ENCODE measurements at places on chromosomes 13 and 19. TPM values are rescaled to one million over a fixed set of nuclear protein-coding genes. Genes with fewer than 3 reads are reported as not detected.

- no peak for DNase-seq
These were observed 48.3 kb upstream of the INTS6 start for GRCh38 chr13:51501096-51501495.

DNA sequence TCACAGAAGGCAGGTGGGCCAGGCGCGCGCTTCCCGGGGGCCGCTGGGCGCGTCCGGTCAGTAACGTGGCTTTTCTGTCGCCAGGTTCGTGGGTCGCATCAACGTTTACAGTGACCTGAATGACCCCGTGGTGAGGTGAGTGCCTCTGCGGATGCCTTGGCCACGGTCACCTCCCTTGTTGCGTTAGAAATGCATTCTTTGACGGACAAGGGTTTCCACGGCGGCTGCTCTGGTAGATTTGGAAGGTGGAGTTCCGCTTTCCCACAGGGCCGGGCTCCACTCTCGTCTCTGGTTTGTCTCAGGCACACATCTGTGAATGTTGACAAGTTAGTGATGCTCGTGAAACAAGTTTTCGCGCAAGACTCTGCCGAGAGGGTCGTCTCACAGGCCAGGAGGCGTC is 130.0 kb downstream of the ATP11A start:
- DNase-seq = no peak

DNA sequence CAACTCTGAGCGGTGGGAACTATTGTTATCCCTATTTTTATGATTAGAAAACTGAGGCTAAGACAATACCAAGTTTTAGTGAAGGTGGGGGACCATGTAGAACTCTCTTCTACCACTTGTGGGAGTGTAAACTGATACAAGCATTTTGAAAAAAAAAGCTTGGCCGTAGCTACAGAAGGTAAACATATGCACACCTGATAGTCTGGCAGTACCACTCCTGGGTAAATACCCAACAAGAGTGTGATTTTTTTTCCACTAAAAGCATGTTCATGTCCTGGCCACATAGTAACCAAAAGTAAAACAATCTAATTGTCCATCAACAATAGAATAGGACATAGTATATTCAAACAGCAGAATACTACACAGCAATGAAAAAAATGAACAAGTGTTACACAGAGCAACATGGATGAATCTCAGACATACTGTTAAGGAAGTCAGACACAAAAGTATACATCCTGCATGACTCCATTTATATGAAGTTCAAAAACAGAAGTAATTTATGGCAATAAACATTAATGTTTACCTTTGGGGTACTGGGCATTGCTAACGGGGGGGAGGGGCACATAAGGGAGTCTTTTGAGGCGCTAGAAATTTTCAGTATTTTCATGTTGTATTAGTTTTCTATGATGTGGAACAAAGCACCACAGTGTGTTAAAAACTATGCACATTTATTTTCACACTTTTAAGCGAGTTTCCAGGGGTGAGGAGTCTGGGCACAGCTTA is 6.4 kb upstream of the SPATA13 start:
- no peak for DNase-seq

GRCh38 chr13:33644581-33645543 is 173.1 kb upstream of the RFC3 start:
- peak; percentile 25 for DNase-seq

DNA sequence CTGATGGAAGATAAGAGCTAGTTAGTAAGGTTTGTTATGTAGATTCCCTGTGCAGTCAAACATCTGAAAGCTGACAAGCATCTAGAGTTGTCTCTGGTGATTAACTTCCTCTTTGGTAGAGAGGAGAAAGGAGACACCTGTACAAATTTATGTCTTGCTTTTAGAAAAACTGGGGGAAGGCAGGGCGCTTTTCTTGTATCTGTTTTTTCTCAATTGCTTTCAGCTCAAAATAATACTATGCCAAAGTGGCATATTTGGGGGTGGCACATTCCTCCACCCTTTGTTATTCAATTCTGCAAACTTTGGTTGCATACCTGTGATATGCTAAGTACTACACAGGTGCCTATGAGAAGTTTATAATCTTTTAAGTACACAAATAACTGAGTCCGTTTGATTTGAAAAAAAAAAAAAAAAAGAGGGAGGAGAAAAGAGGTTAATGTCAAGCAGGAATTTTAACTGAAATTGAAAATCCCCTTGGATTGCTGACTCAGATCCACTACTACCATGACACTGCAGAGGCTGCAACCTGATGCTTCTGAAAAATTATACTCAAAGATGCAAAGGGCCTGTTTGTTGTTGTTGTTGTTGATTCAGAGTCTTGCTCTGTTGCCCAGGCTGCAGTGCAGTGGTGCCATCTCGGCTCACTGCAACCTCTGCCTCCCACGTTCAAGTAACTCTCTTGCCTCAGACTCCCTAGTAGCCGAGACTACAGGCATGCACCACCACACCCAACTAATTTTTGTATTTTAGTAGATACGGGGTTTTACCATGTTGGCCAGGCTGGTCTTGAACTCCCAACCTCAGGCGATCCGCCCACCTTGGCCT is 164.8 kb upstream of the NBEA start:
- DNase-seq = no peak

- DNase-seq = no peak
These were observed 187.0 kb downstream of the MYO16 start for GRCh38 chr13:108816375-108816774.

GRCh38 chr13:20525144-20525600 is 485 bp downstream of the CRYL1 start:
- peak; percentile 27 for DNase-seq

DNA sequence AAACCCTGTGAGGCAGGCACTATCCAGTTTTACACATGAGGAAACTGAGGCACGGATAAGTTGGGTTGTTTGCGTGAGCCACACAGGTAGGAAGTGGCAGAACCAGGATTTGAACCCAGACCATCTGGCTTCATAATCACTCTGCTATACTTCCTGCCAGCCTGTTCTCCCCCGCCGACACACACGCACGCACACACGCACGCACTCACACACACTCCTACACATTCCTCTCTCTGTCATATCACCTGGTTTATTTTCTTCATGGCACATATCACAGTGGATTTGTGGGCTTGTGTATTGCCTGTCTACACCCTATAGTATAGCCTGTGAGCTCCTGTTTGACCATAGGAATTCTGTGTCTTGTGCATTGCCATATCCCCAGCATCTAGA is 140.0 kb downstream of the SIPA1L3 start:
- DNase-seq = peak; percentile 71

GRCh38 chr13:35964863-35965180 is 166.4 kb downstream of the DCLK1 start:
- no peak for DNase-seq

GRCh38 chr13:50893211-50893852 is 16.3 kb upstream of the RNASEH2B start:
- DNase-seq = peak; percentile 42

- DNase-seq = no peak
These were observed 25.6 kb downstream of the ZNF114 start for GRCh38 chr19:48295458-48295857.

GRCh38 chr19:10334588-10335351 is 1.4 kb upstream of the RAVER1 start:
- DNase-seq = peak; percentile 69

GRCh38 chr13:47206111-47206510 is 309.3 kb upstream of the HTR2A start:
- no peak for DNase-seq

- no peak for DNase-seq
These were observed 16.0 kb downstream of the SMG9 start for GRCh38 chr19:43738780-43739211.

- DNase-seq = peak; percentile 9
These were observed 30.7 kb downstream of the HTR2A start for GRCh38 chr13:46866150-46866549.

DNA sequence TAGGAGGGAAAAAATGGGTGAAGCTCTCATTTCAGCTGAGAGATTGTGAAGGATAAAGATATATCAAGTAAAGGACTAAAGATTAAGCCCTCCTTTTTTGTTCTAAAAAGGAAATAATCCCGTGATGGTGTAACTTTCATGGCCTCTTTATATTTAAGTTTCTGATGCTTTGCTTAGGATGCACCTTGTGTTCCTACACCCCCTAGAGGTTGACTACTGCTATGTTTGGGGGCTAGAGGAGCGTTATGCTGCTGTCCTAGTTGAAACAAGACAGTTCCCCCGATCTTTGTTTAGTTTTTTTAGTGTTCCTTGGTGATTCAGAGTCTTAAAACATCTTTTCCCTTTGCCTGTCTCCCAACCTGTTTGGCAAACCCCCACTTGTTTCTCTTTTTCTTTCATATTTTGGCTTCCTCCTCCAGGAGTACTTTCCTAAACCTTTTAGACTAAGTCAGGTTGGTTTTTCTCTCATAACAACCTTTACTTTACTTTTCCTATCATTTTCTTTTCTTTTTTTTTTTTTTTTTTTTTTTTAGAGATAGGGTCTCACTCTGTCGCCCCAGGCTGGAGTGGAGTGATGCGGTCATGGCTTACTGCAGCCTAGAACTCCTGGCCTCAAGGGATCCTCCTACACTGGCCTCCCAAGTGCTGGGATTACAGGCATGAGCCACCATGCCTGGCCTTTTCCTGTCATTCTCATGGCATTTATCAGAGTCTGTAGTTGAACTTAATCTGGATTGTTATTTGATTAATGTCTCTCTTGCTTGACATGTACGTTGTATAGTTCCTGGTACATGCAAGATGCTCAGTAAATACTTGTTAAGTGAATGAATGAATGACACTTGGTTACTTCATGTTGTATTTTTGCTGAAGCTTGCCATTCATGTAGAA is 2.8 kb downstream of the UBA2 start:
- peak; percentile 63 for DNase-seq

DNA sequence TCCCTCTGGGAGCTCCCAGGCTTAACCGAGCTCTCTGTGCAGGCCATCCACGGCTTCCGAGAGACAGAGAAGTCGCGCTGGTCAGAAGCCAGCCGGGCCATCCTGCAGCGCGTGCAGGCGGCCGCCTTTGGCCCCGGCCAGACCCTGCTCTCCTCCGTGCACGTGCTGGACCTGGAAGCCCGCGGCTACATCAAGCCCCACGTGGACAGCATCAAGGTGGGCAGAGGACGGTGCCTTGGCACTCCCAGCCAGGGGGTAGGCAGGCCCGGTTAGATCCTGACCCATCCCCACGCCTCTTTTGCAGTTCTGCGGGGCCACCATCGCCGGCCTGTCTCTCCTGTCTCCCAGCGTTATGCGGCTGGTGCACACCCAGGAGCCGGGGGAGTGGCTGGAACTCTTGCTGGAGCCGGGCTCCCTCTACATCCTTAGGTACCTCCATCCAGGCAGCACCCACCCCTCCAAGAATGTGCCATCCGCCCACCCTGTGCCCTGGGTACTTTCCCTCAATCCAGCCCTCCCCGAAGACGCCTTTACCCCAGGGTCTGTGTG is 1.5 kb downstream of the PSPN start:
- DNase-seq = no peak

DNA sequence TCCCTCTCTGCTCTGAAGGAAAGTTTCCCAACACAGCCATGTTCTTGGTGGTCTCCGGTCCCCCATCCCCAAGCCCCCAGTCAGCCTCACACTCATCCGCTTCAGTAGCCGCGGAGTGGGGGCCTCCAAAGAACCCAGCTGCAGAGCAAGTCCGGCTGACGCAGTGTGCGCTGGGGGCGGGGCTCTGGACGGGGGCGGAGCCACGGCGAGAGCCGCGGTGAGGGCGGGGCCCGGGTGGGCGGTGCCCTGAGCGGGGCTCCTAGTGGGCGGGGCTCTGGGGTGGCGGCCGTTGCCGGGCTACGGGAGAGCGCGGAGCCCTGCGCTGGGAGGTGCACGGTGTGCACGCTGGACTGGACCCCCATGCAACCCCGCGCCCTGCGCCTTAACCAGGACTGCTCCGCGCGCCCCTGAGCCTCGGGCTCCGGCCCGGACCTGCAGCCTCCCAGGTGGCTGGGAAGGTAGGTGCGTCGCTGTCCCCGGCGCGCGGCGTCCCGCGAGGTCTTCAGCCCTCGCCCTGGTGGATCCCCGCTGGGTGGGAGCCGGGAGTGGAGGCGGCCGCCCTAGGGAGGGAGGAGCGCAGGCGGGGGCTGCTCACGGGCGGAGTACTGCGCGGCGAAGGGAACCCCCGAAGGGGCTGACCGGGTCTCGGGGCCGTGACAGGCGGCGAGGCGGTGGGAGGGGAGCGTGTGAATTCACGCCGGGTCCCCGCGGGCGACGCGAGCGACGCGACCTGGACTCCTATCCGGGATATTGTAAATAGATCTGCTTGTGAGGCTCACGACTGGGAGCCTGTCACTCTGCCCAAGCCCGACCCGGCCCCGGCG is 9.1 kb downstream of the TNFRSF19 start:
- DNase-seq = peak; percentile 92

Gene ZNF780A
- total RNA-seq = 13.3 TPM

Gene ZNF578
- total RNA-seq = 0.86 TPM

Gene MATK
- 39.6 TPM for total RNA-seq

Gene ZNF493
- total RNA-seq = 15.6 TPM

Gene TNNT1
- not detected for total RNA-seq

Gene NOVA2
- total RNA-seq = not detected

Gene IZUMO1
- total RNA-seq = not detected

Gene ZNF480
- total RNA-seq = 2.6 TPM

Gene PRRG2
- total RNA-seq = 1.5 TPM

Gene RTBDN
- not detected for total RNA-seq
